ENCODE measurements at places on chromosomes 2 and 18. TPM values are rescaled to one million over a fixed set of nuclear protein-coding genes. Genes with fewer than 3 reads are reported as not detected.

TBR1 gene
- total RNA-seq: 0.10 TPM

DNA sequence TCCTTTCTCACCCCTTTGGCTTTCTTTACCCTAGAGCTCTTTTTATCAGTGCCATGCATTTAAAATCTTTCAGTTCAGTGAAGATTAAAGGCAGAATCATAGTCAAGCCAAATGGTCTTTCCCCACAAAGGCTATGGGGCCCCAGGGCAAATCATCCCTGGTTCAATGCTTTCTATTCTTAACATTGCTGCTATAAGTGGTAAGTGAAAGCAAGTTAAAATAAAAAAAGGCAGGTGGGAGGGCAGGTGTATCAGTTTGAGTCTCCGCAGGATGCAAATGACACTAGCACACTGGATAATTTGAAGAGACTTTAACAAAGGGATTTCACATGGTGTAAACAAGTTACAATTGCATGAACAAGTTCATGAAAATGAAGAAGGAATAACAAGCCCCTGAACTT lies 757.4 kb downstream of the SATB2 start:
- no peak for DNase-seq
- H3K27me3 ChIP-seq: no peaks in the 10 kb centered on the region
- H3K36me3 ChIP-seq: no peaks in the 10 kb centered on the region
- no peak overlapping the region for H3K27ac ChIP-seq
- H3K4me1 ChIP-seq: no peaks in the 10 kb centered on the region
- H3K4me3 ChIP-seq: no peak overlapping the region

GRCh38 chr18:45408218-45408617 lies 207.1 kb upstream of the SLC14A2 start:
- H3K4me3 ChIP-seq: no peak overlapping the region
- no peaks in the 10 kb centered on the region for H3K36me3 ChIP-seq
- no peaks in the 10 kb centered on the region for H3K4me1 ChIP-seq
- no peaks in the 10 kb centered on the region for H3K27me3 ChIP-seq
- no peak overlapping the region for H3K27ac ChIP-seq
- DNase-seq: no peak

PTPRM gene
- 1.0 TPM for total RNA-seq

GRCh38 chr2:21715887-21716286 lies 592.1 kb downstream of the TDRD15 start:
- no peaks in the 10 kb centered on the region for H3K36me3 ChIP-seq
- H3K4me3 ChIP-seq: no peak overlapping the region
- H3K4me1 ChIP-seq: no peaks in the 10 kb centered on the region
- no peak overlapping the region for H3K27ac ChIP-seq

DNA sequence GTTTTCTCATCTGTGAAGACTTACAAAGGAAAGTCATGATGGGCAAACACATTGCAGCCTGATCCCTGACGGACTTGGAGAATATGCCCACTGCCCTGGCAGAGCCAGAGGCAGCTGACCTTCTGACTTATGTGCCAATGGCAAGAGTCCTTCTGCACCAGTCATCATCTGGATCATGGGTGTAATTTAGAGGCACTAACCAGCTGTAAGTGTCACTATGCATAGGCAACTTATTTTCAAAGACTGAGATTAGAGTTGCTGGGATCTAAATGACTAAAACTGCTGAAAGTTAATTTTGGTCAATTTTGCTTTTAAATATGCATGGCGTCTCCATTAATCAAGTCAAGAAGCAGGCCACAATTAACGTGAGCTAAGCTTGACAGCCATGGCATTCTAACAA lies 261.2 kb downstream of the BCL11A start:
- peaks cover 3% of the 10 kb centered on the region for H3K27me3 ChIP-seq
- no peaks in the 10 kb centered on the region for H3K36me3 ChIP-seq
- no peaks in the 10 kb centered on the region for H3K4me1 ChIP-seq
- H3K27ac ChIP-seq: no peak overlapping the region
- no peak overlapping the region for H3K4me3 ChIP-seq

DNA sequence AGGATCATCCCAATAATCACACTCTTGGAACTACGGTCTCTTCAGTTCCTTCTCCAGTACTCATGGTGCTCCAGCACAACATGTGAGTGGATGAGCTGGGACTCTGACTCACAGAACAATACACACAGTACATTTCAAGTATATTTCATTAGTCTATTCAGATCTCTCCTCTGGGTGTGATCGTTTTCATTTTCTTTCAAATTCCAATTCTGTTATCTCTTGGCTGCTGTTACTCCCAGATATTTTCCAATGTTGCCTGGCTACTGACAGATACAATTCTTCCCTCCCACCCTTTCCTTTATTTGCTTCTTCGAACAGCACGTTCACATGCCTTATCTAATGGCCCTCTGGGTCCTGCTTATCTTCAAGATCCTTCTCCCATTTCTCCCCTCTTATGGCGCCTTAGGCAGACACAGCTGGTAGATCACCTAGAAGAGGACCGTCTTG lies 216.0 kb downstream of the ACKR3 start:
- H3K4me1 ChIP-seq: no peaks in the 10 kb centered on the region
- no peaks in the 10 kb centered on the region for H3K36me3 ChIP-seq
- no peak overlapping the region for H3K27ac ChIP-seq
- no peak for DNase-seq
- H3K4me3 ChIP-seq: no peak overlapping the region

CCDC148 gene
- not detected for total RNA-seq

BMP10 gene
- not detected for total RNA-seq

DNA sequence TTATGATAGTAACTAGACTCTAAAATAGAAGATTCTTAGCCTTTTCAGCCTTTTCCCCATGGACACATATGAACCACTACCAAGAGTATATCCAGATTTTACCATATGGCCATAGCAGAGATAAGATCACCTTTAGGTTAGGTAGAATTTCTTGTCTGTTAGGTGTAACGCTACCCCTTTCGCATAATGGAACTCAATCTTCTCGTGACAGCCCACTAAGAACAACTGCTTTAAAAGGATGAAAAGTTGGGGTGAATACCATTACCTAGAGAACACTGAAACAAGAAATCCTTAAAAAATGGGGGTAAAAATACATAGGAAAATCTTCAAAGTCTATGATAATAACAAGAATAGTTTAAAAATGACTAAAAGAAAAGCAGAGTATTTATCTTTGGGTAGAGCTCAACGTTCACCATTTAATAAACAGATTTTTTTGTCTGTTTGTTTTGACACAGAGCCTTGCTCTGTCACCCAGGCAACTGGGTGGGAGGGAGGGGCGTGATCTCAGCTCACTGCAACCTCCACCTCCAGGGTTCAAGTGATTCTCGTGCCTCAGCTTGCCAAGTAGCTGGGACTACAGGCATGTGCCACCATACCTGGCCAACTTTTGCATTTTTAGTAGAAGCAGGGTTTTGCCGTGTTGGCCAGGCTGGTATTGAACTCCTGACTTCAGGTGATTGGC lies 67.2 kb downstream of the VIL1 start:
- no peak for DNase-seq
- peaks cover 58% of the 10 kb centered on the region for H3K36me3 ChIP-seq
- no peak overlapping the region for H3K27ac ChIP-seq
- no peak overlapping the region for H3K4me3 ChIP-seq

- H3K27me3 ChIP-seq: no peaks in the 10 kb centered on the region
- H3K36me3 ChIP-seq: no peaks in the 10 kb centered on the region
- H3K4me3 ChIP-seq: no peak overlapping the region
- DNase-seq: no peak
- no peaks in the 10 kb centered on the region for H3K4me1 ChIP-seq
These were observed 102.4 kb upstream of the SCN1A start for GRCh38 chr2:166230024-166230723.

CABYR gene
- total RNA-seq: 1.1 TPM

GRCh38 chr2:12173271-12173942 lies 427.0 kb downstream of the LPIN1 start:
- peaks cover 12% of the 10 kb centered on the region for H3K36me3 ChIP-seq
- no peaks in the 10 kb centered on the region for H3K27me3 ChIP-seq
- no peak for DNase-seq
- no peak overlapping the region for H3K27ac ChIP-seq
- H3K4me1 ChIP-seq: peaks cover 53% of the 10 kb centered on the region
- H3K4me3 ChIP-seq: no peak overlapping the region

GRCh38 chr2:110106642-110107041 lies 9.0 kb downstream of the MALL start:
- peaks cover 17% of the 10 kb centered on the region for H3K4me1 ChIP-seq
- H3K4me3 ChIP-seq: no peak overlapping the region
- H3K27ac ChIP-seq: no peak overlapping the region
- peaks cover 4% of the 10 kb centered on the region for H3K36me3 ChIP-seq
- DNase-seq: no peak

GRCh38 chr2:20012282-20013125 lies at the start of gene MATN3:
TSS of gene MATN3 (minus strand) at chr2:20012668. CDS start at chr2:20012631, 37 bp downstream.
- no peaks in the 10 kb centered on the region for H3K36me3 ChIP-seq
- peaks cover 53% of the 10 kb centered on the region for H3K27me3 ChIP-seq
- no peak within 1 kb of the TSS for H3K27ac ChIP-seq
- no peak for DNase-seq
- H3K4me1 ChIP-seq: peaks cover 12% of the 10 kb centered on the region
- peak within 1 kb of the TSS; percentile 60 for H3K4me3 ChIP-seq

- DNase-seq: no peak
- no peaks in the 10 kb centered on the region for H3K36me3 ChIP-seq
- H3K4me1 ChIP-seq: no peaks in the 10 kb centered on the region
- peaks cover 8% of the 10 kb centered on the region for H3K27me3 ChIP-seq
- H3K4me3 ChIP-seq: no peak overlapping the region
These were observed 37.5 kb downstream of the GNAL start for GRCh38 chr18:11726556-11726955.

DNA sequence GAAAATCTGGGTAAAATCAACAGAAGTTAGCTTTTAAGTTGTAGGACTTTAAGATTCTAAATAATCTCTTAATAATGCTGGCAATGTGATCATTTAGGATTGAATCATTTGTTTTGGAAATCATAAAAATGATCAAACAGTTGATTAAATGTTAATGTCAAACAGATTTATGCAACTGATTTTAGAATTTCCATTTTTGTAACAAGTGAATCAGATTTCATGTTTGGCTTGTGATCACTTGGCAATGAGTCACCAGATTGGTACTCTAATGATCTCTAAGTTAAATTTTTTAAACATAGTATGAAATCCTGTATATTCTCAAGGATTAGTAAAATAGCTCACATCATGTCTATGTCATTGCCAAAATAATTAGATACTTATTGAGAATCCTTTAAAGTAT lies 50.1 kb upstream of the UNC80 start:
- no peak overlapping the region for H3K27ac ChIP-seq
- no peaks in the 10 kb centered on the region for H3K27me3 ChIP-seq

GRCh38 chr18:25141886-25142285 lies 210.1 kb downstream of the ZNF521 start:
- no peaks in the 10 kb centered on the region for H3K36me3 ChIP-seq
- no peaks in the 10 kb centered on the region for H3K4me1 ChIP-seq
- H3K4me3 ChIP-seq: no peak overlapping the region
- H3K27ac ChIP-seq: no peak overlapping the region
- no peaks in the 10 kb centered on the region for H3K27me3 ChIP-seq
